ENCODE measurements at places on chromosomes 13 and 19. TPM values are rescaled to one million over a fixed set of nuclear protein-coding genes. Genes with fewer than 3 reads are reported as not detected.

Gene ZNF730
- total RNA-seq, result 1.3 TPM

- peaks cover 28% of the 10 kb centered on the region for H3K4me1 ChIP-seq
- H3K4me3 ChIP-seq, result peak overlapping the region; percentile 90
- peak overlapping the region; percentile 86 for H3K27ac ChIP-seq
- H3K36me3 ChIP-seq, result peaks cover 9% of the 10 kb centered on the region
- no peaks in the 10 kb centered on the region for H3K27me3 ChIP-seq
Observed at GRCh38 chr19:49555600-49556411, 24.6 kb downstream of the NOSIP start.

DNA sequence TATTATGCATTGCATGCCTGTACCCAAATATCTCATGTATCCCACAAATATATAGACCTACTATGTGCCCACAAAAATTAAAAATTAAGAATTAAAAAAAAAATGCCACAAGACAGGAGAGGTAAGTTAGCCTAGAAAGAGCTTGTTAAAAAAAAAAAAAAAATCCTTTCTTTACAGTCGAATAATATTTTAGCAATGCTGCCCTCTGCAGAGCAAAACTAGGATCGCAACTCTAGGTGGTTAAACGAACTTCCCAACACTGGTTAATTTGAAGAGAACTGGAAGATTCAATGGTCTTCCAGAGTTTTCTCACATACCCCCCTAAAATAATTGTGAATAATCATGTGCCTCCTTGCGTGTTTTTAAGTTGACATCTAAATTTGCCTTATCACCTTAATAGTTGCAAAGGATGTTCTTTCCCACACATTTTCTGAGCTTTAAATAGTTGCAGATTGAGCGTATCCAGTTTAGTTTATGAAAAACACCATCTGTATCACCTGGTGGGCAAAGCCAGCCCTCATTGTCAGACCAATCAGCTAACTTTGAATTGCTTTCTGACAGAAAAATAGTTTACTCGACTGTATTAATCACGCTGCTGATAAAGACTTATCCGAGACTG lies 47.4 kb upstream of the RCBTB2 start:
- H3K36me3 ChIP-seq, result peaks cover 4% of the 10 kb centered on the region
- peak overlapping the region; percentile 80 for H3K27ac ChIP-seq
- H3K4me1 ChIP-seq, result peaks cover 26% of the 10 kb centered on the region
- peak; percentile 67 for DNase-seq
- peak overlapping the region; percentile 34 for H3K4me3 ChIP-seq

DNA sequence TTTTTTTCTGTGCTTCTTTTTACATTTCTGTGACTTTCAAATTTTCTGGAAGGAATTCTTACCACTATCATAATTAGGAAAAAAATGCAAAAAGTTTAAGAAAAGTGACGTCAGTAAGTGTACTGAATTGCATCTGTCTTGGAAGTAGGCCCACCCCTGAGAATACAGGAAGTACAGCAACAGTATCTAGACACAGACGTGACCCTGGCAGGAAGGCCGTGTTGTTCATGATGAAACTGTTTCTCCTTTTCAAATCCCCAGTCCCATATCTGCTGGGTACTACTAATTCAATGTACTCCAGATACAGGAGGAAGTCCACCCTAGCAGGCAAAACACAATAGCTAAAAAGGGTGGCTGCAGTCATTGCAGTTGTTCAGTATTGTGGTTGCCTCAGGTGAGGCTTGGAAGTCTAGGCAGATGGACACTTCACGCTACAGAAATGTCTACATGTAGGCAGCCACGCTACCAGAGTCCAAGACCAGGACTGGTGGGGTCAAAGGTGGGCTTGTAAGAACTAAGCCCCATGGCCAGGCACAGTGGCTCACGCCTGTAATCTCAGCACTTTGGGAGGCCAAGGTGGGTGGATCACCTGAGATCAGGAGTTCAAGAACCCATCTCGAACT lies 49.6 kb upstream of the MED4 start:
- H3K27me3 ChIP-seq, result no peaks in the 10 kb centered on the region
- H3K27ac ChIP-seq, result peak overlapping the region; percentile 38
- H3K4me3 ChIP-seq, result no peak overlapping the region

DNA sequence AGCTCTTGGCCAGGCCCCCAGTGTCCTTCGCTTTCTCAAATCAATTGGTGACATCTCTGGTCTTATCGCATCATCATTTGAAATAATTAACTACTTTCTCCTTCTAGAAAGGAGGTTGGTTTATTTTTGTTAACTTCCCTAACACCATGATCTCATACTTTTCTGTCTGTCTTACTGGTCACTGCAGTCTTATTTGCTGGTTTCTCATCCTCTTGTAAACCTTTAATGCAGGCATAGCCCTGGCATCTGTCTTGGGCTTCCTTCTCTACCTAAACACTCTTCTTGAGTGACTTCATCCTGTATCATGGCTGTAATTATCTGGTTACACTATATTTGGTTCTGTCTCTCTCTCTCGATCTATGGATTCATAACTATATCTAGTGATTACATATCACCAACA lies 152.8 kb downstream of the CYSLTR2 start:
- H3K27ac ChIP-seq, result peak overlapping the region; percentile 60
- H3K4me1 ChIP-seq, result peaks cover 12% of the 10 kb centered on the region
- no peaks in the 10 kb centered on the region for H3K27me3 ChIP-seq
- H3K4me3 ChIP-seq, result peak overlapping the region; percentile 59
- peaks cover 5% of the 10 kb centered on the region for H3K36me3 ChIP-seq

DNA sequence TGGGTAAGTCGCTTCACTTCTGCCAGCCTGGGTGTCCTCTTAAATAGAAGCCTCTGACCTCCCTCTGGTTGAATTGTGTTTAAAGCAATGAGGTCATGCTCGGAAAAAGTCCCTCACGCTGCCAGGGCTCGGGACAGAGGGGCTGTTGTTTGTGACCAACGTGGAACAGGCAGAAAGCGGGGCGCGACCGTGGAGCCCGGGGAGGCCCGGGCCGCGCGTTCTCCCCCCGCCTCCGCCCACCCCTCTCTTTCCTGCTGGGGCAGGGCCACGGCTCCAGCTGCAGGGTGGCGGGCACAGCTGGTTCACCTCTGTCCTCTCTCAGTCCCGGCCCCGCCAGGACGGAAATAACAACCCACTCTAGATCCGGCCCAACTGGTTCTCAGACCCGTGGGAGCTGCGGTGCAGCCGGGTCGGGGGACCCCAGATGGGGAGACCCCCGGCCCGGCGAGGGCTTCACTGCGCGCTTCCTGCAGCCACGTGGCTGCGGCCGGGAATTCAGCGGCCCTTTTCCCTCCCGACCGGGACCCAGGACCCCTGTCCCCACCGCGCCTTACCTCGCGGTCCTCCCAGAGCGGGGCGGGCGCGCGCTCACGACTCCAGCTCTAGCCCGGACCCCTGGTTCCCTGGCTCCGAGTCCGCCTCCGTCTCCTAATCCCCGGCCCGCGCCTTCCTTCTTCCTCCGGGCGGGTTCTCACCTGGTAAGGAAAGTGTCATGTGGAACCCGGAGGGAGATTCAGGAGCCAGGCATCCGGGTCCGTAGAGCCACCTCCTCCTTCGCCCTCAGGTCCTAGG lies 1.9 kb downstream of the CDC42EP5 start:
- H3K27me3 ChIP-seq, result peaks cover 30% of the 10 kb centered on the region
- DNase-seq, result peak; percentile 60
- peaks cover 14% of the 10 kb centered on the region for H3K4me1 ChIP-seq
- H3K4me3 ChIP-seq, result peak overlapping the region; percentile 33
- no peaks in the 10 kb centered on the region for H3K36me3 ChIP-seq

All from natural killer cell treated with Interleukin-12 subunit alpha and Interleukin-12 subunit beta and Interleukin-15 and Interleukin-18, amount 100 ng/mL, for 72 hours (primary cell).